ENCODE measurements at places on chromosomes 6 and 20.

- DNase-seq = no peak
These were observed 772.1 kb upstream of the MAP3K7 start for GRCh38 chr6:91358986-91359385.

GRCh38 chr6:138250513-138251247 is 32.4 kb upstream of the PBOV1 start:
- no peak for DNase-seq

- no peak for DNase-seq
These were observed 77.2 kb downstream of the PFDN4 start for GRCh38 chr20:54284928-54285704.

DNA sequence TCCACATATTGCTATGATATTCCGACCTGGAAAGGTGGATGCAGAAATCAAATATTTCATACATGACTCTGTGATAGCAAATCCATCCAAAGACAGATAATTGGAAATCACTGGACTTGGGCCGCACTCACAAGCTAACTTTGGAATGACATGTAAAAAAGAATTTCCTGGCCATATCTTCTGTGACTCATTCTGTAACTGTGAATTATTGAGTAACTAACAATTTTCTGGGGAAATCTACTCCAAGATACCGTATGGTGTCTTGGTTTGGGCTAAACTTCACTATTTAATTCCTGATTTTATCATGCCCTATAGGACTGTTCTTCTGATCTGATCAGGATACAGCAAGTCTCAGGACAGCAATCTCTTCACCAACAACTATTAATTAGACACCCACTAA is 92.7 kb upstream of the LY86 start:
- DNase-seq = no peak

DNA sequence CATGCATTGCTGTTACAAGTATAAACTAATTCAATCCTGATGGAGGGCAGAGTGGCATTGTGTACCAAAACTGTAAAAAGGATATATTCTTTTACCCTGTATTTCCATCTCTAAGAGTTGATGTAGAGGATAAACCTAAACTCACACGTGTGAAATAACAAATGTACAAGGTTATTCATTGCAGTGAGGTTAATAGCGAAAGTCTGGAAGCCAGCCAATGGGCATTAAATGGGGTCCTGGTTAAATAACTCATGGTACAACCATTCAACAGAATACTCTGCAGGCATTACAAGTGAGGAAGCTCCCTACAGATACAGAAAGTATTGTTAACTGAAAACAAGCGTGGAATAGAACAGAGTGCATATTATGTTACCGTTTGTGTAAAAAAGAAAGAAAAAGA is 56.9 kb downstream of the BCAS1 start:
- DNase-seq = no peak

- DNase-seq = no peak
These were observed 82.2 kb upstream of the NAA20 start for GRCh38 chr20:19934792-19935491.

DNA sequence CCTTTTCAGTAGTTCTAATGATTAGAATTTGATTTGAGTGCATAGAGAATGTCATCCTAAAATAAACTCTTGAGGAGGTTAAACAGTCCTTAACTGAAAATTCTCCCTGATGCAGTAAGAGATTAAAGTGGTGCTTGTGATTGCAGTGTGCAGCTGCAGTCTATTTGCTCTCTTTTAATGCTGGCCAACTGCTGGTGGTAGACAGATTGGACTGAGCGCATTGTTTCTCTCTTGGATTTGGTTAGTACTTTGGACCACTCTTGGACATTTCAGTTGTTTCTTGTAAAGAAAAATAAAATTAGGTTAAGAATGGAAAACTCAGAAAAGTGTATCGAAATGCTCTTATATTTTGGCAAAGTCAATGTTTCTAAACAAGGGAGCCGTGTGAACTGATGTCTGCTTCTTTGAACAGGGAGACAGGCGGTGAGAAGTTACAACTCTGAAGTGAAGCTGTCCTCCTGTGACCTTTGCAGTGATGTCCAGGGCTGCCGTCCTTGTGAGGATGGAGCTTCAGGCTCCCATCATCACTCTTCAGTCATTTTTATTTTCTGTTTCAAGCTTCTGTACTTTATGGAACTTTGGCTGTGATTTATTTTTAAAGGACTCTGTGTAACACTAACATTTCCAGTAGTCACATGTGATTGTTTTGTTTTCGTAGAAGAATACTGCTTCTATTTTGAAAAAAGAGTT is 127.2 kb downstream of the CD109 start:
- no peak for DNase-seq

- no peak for DNase-seq
These were observed 55.9 kb downstream of the TBC1D7 start for GRCh38 chr6:13272131-13273046.

DNA sequence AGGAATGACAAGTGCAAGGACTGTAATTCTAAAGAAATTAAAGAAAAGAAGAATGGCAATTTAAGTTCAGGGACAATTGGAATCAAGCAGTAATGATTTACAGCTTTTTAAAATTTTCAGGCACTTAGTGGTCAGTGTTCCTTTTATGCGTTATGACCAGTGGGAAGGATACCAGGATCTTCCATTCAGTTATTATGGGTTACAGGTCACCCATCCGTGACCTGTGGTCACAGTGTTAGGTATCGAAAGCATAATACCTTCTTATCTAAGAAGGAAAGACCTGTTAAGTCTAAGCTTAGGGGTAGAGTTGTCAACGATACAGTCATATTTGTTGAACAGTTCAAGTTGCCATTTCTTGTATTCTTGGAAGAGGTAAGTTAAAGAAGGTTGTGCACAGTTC is 253.8 kb downstream of the LAMA2 start:
- no peak for DNase-seq

DNA sequence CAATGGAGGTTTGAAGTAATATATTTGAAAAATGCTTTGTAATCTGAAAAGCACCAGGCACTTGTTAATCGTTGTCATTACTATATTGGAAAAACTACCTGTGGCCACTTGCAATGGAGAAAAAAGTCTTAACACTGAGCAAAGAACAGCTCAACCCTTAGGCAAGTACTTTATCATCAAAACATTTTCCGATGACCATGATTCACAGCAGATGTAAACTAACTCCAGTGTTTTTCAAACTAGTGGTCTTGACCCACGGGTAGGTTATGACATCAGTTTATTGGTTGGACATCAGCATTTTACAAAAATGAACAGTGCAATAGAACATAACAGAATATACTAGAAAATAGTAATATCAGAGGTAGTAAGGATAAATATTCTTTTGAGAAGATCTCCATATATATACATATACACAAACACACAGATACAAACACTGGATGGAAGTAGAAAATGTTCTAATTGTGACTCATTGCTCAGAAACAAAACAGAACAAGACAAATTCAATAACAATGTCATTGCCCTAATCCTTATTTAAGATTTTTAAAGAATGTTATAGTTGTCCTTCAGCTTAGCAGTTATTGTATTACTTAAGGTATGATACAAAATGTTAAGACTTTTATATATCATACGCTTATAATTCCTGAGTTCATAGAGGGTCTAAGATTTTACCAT is 123.0 kb downstream of the PLCB1 start:
- no peak for DNase-seq

- DNase-seq = no peak
These were observed 28.2 kb upstream of the RPS6KA2 start for GRCh38 chr6:166655251-166655650.

DNA sequence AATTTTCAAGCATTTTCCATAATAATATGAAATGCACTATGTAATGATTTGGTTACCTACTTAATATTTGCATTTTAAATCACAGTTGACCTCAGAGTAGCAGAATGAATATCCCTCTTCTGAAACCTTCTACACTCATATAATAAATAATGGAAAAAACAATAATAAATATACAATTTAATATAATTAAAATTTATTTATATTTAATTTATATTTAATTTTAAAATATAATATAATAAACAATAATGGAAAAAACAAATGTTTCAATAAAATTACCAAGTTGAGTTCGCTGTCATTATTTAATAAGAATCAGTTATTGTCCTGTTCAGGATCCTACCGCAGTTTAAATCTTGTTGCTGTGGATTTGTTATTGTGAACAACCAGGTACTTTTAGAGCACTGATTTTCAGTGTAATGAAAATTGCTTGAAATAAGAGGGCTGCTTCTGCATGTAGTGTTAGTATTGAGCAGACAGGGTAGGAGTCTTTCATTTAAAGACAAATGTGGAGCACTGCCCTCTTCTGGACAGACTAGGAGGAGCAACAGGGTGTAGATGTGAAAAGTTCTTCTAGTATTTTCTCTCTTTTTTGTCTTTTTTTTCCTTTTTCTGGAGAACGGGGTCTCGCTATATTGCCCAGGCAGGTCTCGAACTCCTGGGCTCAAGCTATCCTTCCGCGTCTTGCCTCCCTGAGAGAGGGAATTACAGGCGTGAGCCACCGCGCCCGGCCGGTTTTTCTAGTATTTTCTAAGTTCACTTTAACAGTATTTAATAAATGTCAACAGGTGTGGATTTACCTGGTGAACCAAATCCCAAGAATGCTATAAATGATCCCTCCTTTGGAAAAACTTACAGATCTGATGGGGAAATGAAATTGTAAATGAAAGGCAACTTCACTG is 13.6 kb downstream of the TRAPPC3L start:
- no peak for DNase-seq

DNA sequence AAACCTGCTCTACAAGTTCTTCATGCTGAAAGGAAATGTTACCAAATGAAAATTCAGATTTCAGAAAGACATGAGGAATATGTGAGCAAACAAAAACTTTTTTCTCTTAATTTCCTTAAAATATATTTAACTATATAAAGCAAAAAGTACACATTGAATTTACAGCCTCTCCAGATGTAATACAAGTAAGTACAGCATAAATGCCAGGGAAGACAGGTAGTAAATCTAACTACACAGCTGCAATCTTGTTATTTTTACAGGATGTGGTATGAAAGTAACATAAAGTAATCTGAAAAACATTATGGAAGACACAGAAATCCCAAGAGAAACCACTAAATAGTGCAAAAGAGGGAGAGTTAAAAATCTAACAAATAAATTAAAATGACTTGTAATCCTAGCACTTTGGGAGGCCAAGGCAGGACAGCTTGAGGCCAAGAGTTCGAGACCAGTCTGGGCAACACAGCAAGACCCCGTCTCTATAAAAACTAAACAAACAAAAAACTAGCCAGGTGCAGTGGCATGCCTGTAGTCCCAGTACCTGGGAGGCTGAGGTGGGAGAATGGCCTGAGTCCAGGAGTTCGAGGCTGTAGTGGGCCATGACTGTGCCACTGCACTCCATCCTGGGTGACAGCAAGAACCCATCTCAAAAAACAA is 50.7 kb downstream of the FAM8A1 start:
- DNase-seq = no peak

- no peak for DNase-seq
These were observed 30.3 kb downstream of the RREB1 start for GRCh38 chr6:7138046-7138531.

GRCh38 chr6:98633886-98634285 is 200.5 kb upstream of the POU3F2 start:
- no peak for DNase-seq

GRCh38 chr6:141735126-141735525 is 397.6 kb upstream of the GJE1 start:
- DNase-seq = no peak

DNA sequence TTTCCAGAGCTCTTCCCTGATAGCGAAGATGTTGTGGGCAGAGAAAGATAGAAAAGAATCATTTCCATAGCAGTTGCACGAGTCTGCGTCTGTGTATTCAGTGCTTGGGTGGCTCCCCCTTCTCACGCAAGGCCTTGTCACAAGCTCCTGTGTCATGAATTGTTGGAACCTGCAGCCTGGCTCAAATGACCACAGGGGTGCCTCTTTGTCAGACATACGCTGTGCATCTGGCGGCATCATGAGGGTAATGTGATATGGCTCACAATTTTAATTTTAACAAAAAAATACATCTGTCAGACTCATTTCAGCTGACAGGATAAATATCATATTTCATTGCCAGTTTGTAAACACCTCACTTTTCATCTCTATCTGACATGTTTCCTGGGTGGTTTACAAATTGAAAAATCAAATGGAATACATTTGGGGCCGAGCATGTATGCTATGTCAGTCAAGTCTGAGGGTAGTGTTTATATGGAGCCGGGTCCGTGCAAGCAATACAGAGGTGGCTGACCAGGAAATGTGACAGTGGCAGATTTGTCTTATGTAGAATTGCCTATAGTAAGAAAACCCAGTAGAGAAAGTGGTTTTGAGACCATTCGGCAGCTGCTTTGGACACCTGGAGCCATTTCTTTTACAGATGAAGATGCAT is 90.9 kb downstream of the CAP2 start:
- no peak for DNase-seq

Measured in activated naive CD8-positive, alpha-beta T cell treated with anti-CD3 and anti-CD28 coated beads, Interleukin-2, amount 10 ng/mL, durations not matched to agents 7 days and 5 days (primary cell).